ACHN (cell line): ENCODE measurements at places on chromosomes 6 and 20.

GRCh38 chr20:22063753-22064152 is 358.3 kb downstream of the PAX1 start:
- DNase-seq, result no peak

DNA sequence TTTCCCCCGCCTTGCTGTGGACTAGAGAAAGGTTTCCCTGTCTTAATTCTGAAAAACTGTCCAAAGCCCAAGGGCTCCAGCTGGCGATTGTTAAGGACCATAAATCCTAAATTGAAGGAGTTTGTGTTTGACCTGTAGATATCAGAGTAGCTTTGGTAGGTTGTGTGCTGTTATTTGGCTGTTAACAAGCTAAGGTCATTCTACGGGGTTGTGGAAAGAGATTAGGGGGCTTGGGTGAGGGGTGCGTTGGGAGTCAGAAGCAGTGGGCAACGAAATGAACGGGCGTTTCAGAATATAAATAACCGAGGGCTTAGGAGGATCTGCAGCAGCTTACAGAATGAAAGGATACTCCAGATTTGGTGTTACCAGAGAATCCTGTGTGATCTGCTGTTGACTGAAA is 32.6 kb upstream of the BTN3A2 start:
- DNase-seq, result no peak

DNA sequence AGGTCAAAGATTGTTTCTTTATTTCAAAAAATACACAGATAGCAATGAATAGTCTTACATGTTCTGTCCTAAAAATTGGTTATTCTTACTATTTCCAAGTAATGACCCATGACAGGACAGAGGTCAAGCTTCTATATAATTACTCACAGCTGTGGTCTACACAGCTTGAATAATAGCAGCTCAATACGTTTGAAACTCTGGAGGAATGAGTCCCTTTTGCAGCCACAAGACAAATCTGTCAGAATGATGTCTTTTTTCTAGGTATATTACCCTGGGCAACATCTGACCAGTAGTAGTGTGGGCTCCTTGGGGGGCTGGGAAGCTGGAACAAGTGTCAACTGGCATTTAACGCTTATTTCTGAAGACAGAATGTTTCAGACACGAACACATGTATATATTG is 84.9 kb upstream of the HTR1B start:
- no peak for DNase-seq

- peak; percentile 15 for DNase-seq
These were observed 80.8 kb downstream of the RCAN2 start for GRCh38 chr6:46410334-46410953.

DNA sequence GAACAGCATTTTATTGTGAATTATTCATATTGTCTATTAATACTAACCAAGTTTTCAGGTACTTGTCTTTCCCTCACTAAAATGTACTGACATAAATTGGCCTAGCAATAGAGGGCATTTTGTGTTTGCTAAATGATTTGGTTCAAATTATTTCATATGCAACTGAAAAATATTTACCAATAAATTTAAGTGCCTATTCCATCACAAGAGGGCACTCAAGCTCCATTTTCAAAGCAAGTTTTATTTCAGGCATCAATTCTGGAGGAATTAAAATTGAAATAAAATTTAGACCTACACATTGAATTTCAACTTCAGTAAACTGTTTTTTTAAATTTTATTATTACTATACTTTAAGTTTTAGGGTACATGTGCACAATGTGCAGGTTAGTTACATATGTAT is 114.3 kb upstream of the SYNCRIP start:
- DNase-seq, result peak; percentile 28

DNA sequence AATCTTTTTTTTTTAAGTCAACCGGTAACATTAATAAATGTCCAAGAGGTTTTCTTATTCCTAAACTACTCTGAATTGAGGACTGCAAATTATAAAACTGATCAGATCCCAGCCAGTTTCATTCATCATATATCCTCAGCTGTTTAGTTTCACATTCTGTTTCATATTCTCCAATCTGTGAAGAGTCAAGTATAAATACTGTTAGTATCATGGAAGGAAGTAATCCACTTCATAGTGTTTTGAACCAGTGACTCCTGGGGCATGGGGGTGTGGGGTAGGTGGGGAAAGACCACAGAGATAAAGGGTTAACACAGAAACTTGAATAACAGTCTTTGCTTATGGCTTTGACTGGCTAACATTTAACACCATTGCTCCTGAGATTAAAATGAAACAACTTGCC is 69.9 kb downstream of the FYN start:
- DNase-seq, result no peak

GRCh38 chr6:161890832-161891297 is 617.0 kb upstream of the AGPAT4 start:
- DNase-seq, result no peak

DNA sequence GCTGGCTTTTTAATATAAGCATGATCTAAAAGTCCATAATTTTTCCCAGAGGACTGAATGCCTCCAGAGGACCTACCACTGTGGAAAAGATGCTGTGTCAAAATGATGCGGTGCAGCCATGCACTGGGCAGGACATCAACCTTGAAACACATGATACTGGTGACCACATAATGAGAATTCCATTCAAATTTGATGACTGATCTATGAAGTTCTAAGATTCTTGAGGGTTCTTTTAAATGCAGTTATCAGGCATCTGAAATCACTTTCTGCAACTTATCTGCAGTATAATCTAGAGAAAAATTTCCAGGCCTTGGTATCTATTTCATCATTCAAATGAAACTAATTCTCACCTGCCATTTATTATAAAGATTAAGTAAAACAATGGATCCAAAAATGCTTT is 15.0 kb upstream of the MARCKS start:
- DNase-seq, result peak; percentile 10

GRCh38 chr20:54262671-54263070 is 54.8 kb downstream of the PFDN4 start:
- DNase-seq, result no peak

DNA sequence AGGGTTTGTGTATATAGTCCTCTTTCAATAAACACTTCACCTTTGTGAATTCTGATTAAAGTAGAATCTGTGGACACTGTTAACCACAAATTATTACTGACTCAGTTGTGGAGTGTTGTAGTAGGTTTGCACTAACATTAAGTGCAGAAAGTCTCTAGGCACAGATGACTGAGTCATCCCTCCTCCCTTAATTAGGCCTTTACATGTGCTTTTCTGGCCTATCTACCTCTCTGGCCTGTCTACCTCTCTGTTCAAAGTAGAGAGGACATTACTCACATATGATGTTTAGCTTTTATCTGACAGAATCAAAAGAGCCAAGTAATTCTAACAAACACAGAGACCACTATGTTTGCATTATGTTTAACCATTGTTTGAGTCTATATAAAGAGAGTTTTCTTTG is 783.0 kb downstream of the TENT5A start:
- no peak for DNase-seq

DNA sequence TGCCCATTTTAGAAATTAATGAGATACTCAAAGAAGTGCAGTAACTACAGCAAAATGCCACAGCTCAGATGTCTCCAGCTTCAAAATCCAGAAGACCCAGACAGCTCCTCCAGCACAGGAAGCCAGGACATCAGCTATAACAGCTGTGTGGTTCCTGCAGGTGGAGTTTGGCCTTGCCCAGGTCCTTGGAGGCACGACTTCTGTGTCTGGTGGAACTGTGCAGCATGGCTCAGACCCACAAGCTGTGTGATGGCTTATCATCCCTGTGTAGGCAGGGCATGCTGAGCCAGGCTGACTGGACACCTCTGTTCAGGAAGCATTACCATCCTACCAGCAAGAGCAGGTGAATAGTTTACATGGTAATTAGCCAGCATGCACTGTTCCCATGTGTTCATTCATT is 26.5 kb upstream of the CD93 start:
- DNase-seq, result no peak

- no peak for DNase-seq
These were observed 289.1 kb upstream of the SUPT3H start for GRCh38 chr6:45666846-45667245.

DNA sequence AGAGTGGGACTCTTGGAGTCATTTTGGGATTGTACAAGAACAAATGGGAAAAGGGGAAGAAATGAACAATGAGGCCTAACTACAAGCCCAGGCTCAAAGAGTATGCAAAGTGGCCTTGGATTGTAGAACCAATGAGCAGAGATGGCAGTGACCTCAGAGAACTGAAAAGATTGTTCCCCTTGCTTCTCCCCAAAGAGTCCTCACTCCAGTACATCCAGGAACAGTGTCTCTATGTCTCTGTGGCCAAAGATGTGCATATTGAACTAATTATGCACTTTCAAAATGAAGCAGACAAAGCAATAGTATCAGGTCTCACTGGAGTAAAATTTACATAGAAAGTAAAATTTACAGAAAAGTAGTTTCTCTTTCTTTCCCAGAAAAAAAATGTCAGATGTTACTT is 81.0 kb downstream of the SMLR1 start:
- no peak for DNase-seq

DNA sequence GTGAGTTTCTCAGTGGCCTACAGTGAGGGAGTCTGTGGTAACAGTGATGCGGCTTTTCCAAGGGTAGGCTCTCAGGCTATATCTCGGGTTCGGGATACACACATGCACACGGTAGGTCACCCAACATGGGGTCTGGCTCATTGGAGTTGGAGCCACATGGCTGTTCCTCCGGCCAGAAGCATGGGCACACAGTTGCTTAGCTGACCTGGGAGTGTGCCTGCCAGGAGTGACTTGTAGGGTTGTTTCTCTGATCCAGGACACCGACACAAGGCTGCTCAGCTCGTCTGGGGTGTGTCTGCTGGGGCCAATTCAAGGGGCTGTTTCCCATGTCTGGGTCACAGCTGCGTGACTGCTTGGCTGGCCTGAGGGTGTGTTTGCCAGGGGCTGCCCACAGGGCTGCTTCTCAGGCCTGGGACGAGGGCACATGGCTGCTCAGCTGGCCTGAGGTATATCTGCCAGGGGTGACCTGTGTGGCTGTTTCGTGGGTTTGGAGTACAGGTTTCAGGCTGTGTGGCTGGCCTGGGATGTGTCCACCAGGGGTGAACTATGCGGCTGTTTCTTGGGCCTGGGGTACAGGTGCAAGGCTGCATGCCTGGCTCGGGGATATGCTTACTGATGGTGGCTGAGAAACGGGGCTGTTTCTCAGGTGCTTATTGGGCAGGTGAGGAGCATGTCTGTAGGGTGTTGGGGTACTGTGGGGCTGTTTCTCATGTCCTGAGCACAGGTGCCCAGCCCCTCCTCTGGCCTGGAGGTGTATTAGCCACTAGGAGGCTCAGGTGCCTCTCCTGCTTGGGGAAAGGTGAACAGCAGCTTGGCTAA is 15.2 kb downstream of the KIF25 start:
- no peak for DNase-seq

DNA sequence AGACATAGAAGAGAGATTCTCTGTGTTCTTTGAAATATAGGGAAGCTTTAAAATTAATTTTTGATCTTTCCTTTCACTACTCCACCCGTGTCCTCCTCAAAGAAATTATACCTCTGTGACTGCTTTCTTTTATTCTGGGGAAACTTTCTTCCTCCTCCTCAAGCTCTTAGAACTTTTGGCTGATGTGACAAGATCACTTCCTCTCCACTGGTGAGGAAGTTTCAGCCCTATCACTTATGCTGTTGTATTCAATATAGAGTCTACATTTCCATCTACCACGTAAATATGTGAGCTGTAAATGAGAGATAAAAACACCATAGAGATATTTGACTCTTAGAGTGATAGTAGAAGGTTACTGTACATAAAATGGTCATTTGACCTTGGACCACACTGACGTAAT is 141.9 kb upstream of the SASH1 start:
- DNase-seq, result no peak

- no peak for DNase-seq
These were observed 105.9 kb downstream of the PRDM13 start for GRCh38 chr6:99712519-99712918.

DNA sequence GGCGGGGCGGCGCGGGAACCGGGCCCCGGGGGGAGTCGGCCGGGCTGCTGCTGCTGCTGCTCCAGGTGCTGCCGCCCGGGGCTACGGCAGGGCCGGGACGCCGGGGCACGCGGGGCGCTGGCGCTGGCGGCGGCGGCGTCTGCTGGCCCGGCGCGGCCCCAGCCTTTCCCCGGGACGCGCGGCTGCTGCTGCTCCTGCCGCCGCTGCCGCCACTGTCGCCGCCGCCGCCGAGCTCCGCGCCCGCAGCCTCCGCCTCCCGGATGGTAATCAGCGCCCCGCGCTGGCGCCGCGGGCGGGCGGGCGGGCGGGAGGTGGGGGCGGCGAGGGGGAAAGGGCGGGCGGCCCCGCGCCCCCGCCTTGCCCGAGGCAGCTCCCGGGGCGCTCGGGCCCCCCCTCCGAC is 306 bp downstream of the EBF4 start:
- no peak for DNase-seq

- no peak for DNase-seq
These were observed 511.3 kb downstream of the QKI start for GRCh38 chr6:163925839-163926238.

DNA sequence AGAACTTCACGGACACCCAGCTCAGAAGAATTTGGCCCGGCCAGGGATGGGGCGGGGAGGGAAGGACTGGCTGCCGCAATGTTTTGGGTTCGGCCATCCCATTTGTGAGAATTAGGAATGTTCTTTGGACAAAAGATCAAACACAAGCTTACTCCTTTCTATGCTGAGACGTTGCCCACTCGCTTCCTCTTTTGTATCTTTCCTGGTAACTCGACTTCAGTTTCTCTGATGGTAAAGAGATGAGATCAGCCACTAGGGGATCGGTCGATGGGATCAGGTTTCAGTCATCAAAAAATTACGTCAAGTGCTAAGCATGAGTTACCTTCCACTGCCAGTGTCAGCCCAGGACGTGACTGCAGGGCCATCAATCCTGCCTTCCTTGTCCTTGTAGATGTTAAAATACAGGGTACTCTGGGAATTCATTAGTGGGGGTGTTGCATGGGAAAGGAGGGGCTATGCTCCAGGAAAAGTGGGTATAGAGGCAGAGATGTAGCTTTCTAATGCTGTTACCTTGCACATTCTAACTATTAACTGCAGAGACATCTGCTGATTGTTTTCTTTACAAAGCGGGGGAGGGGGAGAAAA is 190.2 kb downstream of the TSHZ2 start:
- peak; percentile 56 for DNase-seq
